ENCODE measurements at places on chromosomes 11 and 22.

GRCh38 chr22:49785046-49785521, 42.6 kb downstream of the BRD1 start:
- H3K36me3 ChIP-seq: no peaks in the 10 kb centered on the region
- peaks cover 12% of the 10 kb centered on the region for H3K4me1 ChIP-seq
- no peak overlapping the region for H3K27ac ChIP-seq
- no peak overlapping the region for H3K4me3 ChIP-seq

DNA sequence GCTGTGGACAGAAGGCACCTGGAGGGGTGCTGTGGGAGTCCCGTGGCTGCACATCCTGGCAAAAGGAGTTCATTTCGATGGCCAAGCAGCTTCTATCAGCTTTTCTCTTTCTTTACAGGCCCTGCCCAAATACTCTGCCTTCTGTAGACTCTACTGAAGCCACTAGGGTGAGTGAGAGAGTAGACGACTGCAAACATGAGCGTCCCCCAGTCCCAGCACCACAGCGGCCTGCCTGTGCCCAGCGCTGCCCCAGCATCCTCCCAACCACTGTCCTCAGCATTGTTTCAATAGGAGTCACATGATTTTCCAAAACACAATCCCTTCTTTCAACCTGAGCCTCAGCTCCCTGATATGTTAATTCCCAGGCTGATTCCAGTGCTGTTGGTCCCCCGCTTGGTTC, 110.0 kb downstream of the KIRREL3 start:
- H3K27ac ChIP-seq: no peak overlapping the region
- no peaks in the 10 kb centered on the region for H3K36me3 ChIP-seq
- no peaks in the 10 kb centered on the region for H3K27me3 ChIP-seq
- no peak for DNase-seq

- no peaks in the 10 kb centered on the region for H3K4me1 ChIP-seq
- no peak for DNase-seq
- H3K27me3 ChIP-seq: no peaks in the 10 kb centered on the region
- H3K36me3 ChIP-seq: no peaks in the 10 kb centered on the region
- H3K27ac ChIP-seq: no peak overlapping the region
These were observed 736.5 kb upstream of the CCDC90B start for GRCh38 chr11:84022695-84023094.

- H3K36me3 ChIP-seq: no peaks in the 10 kb centered on the region
- H3K4me1 ChIP-seq: no peaks in the 10 kb centered on the region
- no peak overlapping the region for H3K4me3 ChIP-seq
- H3K27me3 ChIP-seq: no peaks in the 10 kb centered on the region
- no peak overlapping the region for H3K27ac ChIP-seq
These were observed 59.3 kb upstream of the TTC12 start for GRCh38 chr11:113255096-113255495.

GRCh38 chr11:69446108-69446507, 35.4 kb upstream of the LINC01488 start:
- no peak overlapping the region for H3K4me3 ChIP-seq
- no peaks in the 10 kb centered on the region for H3K27me3 ChIP-seq
- DNase-seq: no peak
- H3K4me1 ChIP-seq: peaks cover 4% of the 10 kb centered on the region
- no peak overlapping the region for H3K27ac ChIP-seq
- H3K36me3 ChIP-seq: no peaks in the 10 kb centered on the region

DNA sequence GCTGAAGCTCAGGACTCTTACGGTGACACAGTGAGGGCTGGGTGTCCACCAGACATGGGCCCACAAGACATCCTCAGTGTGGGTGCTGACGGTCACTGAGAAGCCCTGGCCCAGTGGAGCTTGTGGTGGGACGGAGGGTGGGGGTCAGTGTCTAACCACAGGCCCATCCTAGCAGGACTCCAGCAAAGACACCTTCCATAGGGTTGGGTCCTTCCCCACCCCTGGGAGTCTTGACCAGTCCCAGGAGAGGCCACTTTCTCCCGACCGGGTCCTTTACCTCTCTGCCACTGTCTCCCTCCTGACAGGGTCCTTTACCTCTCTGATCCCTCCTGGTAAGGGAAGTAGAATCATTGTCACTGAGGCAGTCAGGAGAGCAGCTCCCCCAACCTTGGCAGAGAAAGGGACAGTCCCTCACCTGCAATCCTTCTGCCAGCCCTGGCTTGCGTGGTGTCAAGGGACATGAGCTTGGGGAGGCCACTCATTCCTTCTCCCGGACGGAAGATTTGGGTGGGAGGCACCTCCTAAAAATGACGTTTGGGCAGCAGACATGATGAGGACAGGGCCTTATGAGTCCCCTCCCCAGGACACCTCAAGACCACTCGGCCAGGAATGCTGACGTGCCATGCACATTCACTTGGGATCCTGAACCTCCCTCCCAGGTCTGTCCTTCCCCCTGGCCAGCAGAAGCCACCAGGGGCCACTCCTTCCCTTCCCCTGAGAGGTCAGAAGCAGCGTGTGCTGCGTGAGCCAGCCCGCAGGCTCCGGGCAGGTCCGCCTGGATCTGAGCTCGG, 91.5 kb upstream of the FGF3 start:
- DNase-seq: no peak
- H3K36me3 ChIP-seq: no peaks in the 10 kb centered on the region
- no peak overlapping the region for H3K27ac ChIP-seq
- no peaks in the 10 kb centered on the region for H3K27me3 ChIP-seq

DNA sequence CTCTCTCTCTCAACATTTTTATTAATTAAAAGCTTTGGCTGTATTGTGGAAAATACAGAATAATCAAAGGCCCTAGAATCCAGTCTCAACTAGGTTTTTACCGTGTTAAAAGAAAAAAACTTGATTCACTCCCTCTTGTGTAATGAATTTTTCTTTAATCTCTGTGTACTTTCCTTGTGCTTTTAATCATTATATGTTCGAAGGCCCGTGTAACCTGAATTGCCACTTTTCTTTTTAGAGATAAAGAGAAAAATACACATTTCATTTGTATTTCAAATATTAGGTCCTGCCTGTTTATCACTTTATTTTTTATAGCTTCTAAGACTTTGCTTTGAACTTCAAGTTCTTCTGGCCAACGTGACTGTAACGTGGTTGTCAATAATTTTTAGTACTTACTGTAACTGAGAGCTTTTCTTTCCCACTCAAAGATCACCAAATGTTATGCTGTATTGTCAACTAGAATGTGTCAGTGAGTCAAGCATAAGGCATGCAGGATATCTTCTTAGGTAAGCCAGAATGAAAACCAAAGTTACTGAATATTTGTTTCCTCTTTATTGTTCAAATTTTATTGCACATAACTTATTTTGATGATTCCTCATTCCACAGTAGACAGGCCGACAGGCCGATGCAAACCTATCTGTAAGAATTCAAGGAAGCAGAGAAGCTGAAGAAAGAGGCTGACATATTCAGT, 23.3 kb upstream of the FAR1 start:
- H3K4me3 ChIP-seq: no peak overlapping the region
- no peak overlapping the region for H3K27ac ChIP-seq
- H3K36me3 ChIP-seq: no peaks in the 10 kb centered on the region
- no peaks in the 10 kb centered on the region for H3K27me3 ChIP-seq

DNA sequence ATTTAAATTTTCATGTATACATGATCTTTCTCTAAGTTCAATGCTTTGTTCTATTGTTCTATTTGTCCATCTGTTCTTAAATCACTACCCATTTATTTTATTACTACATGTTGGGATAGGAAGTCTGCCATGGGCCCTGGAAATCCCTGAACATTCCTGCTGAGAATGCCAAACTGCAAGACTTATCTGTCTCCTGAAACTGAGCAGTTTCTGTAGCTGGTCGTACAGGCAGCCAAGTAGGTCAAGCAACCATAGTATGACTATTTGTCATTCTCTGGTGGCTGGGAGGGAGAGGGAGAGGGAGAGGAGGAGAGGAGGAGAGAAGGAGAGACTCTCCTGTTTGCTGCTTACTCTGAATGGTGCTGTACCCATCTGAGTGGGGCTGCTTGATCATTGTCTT, 82.8 kb upstream of the SNX19 start:
- no peaks in the 10 kb centered on the region for H3K27me3 ChIP-seq
- no peaks in the 10 kb centered on the region for H3K4me1 ChIP-seq
- H3K4me3 ChIP-seq: no peak overlapping the region
- H3K36me3 ChIP-seq: no peaks in the 10 kb centered on the region

- no peaks in the 10 kb centered on the region for H3K27me3 ChIP-seq
- H3K27ac ChIP-seq: no peak overlapping the region
- no peaks in the 10 kb centered on the region for H3K4me1 ChIP-seq
- no peak overlapping the region for H3K4me3 ChIP-seq
These were observed 72.3 kb downstream of the ADM start for GRCh38 chr11:10377183-10377582.

GRCh38 chr11:95346265-95346664, 115.3 kb upstream of the SESN3 start:
- no peak overlapping the region for H3K4me3 ChIP-seq
- H3K36me3 ChIP-seq: no peaks in the 10 kb centered on the region
- no peaks in the 10 kb centered on the region for H3K27me3 ChIP-seq
- H3K4me1 ChIP-seq: no peaks in the 10 kb centered on the region

GRCh38 chr11:131938351-131938751, 567.9 kb downstream of the NTM start:
- no peaks in the 10 kb centered on the region for H3K36me3 ChIP-seq
- no peaks in the 10 kb centered on the region for H3K4me1 ChIP-seq
- DNase-seq: no peak
- no peak overlapping the region for H3K4me3 ChIP-seq
- no peaks in the 10 kb centered on the region for H3K27me3 ChIP-seq

- no peak for DNase-seq
- no peak overlapping the region for H3K4me3 ChIP-seq
- no peaks in the 10 kb centered on the region for H3K36me3 ChIP-seq
- peaks cover 9% of the 10 kb centered on the region for H3K4me1 ChIP-seq
- no peaks in the 10 kb centered on the region for H3K27me3 ChIP-seq
- no peak overlapping the region for H3K27ac ChIP-seq
These were observed 17.4 kb upstream of the CPT1A start for GRCh38 chr11:68859123-68859522.

GRCh38 chr11:121688860-121689614, 236.3 kb upstream of the SORL1-AS1 start:
- no peaks in the 10 kb centered on the region for H3K4me1 ChIP-seq
- no peaks in the 10 kb centered on the region for H3K27me3 ChIP-seq
- no peak overlapping the region for H3K4me3 ChIP-seq
- DNase-seq: no peak
- H3K36me3 ChIP-seq: no peaks in the 10 kb centered on the region

- H3K36me3 ChIP-seq: no peaks in the 10 kb centered on the region
- DNase-seq: peak; percentile 92
- H3K4me1 ChIP-seq: no peaks in the 10 kb centered on the region
- no peaks in the 10 kb centered on the region for H3K27me3 ChIP-seq
- no peak within 1 kb of the TSS for H3K4me3 ChIP-seq
- peak within 1 kb of the TSS; percentile 90 for H3K27ac ChIP-seq
These were observed at the start of gene CXCR5 for GRCh38 chr11:118883368-118884071. TSS of gene CXCR5 (plus strand) at chr11:118883892. CDS start at chr11:118883942, 50 bp downstream.

GRCh38 chr22:43002202-43002586, 12.8 kb downstream of the PACSIN2 start:
- no peak for DNase-seq
- H3K36me3 ChIP-seq: no peaks in the 10 kb centered on the region
- H3K27me3 ChIP-seq: no peaks in the 10 kb centered on the region
- peaks cover 21% of the 10 kb centered on the region for H3K4me1 ChIP-seq
- no peak overlapping the region for H3K27ac ChIP-seq

DNA sequence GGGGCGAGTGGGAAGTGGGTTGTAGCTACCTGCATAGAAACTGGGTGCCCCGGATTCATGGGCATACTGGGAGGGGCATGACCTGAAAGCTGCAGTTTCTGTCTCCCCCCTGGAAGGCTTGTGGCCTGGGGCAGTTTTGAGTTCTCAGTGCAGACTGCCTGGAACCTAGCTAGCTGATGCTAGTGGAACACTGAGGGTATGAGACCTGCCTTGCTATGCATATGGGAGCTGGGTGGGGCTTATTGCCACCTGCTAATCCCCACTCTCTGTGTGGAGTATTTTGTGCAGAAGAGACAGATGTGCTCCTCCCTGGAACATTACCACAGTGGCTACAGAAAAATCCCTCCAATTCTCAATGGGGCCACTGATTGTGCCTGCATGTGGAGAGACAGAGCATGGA, 11.7 kb upstream of the OR56B4 start:
- no peaks in the 10 kb centered on the region for H3K36me3 ChIP-seq
- H3K27ac ChIP-seq: no peak overlapping the region
- H3K4me3 ChIP-seq: no peak overlapping the region
- DNase-seq: no peak

DNA sequence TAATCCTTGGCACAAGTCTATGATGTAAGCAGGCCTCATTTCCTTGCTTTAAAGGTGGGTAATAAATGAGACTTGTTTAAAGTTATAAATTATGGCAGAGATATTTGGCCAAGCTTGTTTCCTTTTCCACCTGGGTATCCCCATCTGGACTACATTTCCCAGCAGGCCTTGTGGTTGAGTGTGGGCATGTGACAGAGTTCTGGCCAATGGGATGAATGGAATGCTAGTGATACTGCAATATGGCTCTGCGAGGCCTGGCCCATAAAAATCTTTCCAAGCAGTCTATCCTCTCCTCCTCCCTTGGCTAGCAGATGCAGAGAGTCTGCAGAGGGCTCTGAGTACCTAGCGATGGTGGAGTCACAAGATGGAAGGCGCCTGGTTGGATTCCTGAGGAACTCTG, 102.5 kb downstream of the TIMP3 start:
- H3K27me3 ChIP-seq: no peaks in the 10 kb centered on the region
- no peak overlapping the region for H3K4me3 ChIP-seq
- no peaks in the 10 kb centered on the region for H3K36me3 ChIP-seq

GRCh38 chr11:100302824-100303223, 384.3 kb upstream of the ARHGAP42 start:
- H3K36me3 ChIP-seq: no peaks in the 10 kb centered on the region
- no peak for DNase-seq
- no peaks in the 10 kb centered on the region for H3K4me1 ChIP-seq
- no peak overlapping the region for H3K27ac ChIP-seq

DNA sequence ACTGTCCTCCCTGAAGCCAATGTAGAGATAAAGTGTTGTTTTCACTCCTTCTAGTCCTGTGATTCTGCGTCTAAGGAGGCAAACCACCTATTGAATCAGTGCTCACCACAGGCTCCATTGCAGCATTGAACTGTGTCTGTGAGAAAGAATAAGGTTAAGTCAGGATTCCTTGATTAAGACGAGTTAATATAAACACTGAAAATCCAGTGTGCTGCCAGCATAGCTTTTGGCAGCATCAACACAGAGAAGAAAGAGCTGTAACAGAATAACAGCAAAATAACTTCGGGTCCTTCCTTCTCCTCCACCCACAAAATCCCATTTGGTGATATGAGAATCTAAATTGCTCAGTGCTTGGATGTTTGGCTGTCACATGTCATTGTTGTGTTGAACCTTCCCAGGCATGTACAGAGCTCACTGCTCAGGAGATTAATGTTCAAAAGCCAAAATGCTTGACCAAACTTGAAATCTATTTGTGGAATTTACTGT, 185.2 kb upstream of the DDI1 start:
- no peaks in the 10 kb centered on the region for H3K4me1 ChIP-seq
- H3K4me3 ChIP-seq: no peak overlapping the region
- no peak overlapping the region for H3K27ac ChIP-seq
- no peaks in the 10 kb centered on the region for H3K36me3 ChIP-seq
- DNase-seq: no peak
- H3K27me3 ChIP-seq: no peaks in the 10 kb centered on the region

Measured in Peyer's patch (tissue), 4 donors.